ENCODE measurements at places on chromosomes 16 and 17.
A peak's percentile ranks its signal among the peaks of the same experiment; 100 is the strongest.

DNA sequence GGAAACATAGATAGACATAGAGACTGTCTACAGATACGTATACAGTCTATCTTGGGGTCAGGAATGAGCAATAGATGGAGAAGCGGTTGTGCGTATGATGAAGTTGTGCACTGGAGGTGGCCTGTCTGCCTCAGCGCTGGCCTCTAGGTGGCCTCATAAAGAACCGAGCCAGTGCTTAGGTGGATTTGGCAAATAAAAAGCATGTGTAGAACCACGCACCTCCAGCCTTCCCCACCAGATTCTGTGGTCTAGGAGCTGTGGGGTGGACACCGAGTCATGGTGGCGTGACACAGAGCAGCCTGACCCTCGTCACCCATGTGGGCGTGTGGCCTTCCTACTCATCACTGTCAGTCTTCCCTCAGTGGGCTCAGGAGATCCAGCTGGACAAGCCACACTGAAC is 34.0 kb downstream of the PGS1 start:
- no peak for DNase-seq
- no peaks in the 10 kb centered on the region for H3K36me3 ChIP-seq
- H3K27ac ChIP-seq, result peak overlapping the region; percentile 94
- no peaks in the 10 kb centered on the region for H3K27me3 ChIP-seq

GRCh38 chr16:59463776-59464175 is 729.7 kb upstream of the GOT2 start:
- no peak for DNase-seq
- H3K36me3 ChIP-seq, result no peaks in the 10 kb centered on the region
- no peaks in the 10 kb centered on the region for H3K27me3 ChIP-seq
- H3K4me1 ChIP-seq, result no peaks in the 10 kb centered on the region

- no peak overlapping the region for H3K27ac ChIP-seq
- no peak for DNase-seq
- H3K27me3 ChIP-seq, result no peaks in the 10 kb centered on the region
- H3K4me1 ChIP-seq, result no peaks in the 10 kb centered on the region
These were observed 38.6 kb downstream of the HS3ST4 start for GRCh38 chr16:25730396-25730795.

- H3K27ac ChIP-seq, result no peak overlapping the region
- H3K27me3 ChIP-seq, result no peaks in the 10 kb centered on the region
- H3K4me1 ChIP-seq, result no peaks in the 10 kb centered on the region
- no peak for DNase-seq
- H3K36me3 ChIP-seq, result no peaks in the 10 kb centered on the region
- H3K4me3 ChIP-seq, result no peak overlapping the region
These were observed 17.8 kb upstream of the KSR1 start for GRCh38 chr17:27438348-27438998.

All from psoas muscle (tissue), 8 donors.